ENCODE measurements at places on chromosomes 3 and 15.

DNA sequence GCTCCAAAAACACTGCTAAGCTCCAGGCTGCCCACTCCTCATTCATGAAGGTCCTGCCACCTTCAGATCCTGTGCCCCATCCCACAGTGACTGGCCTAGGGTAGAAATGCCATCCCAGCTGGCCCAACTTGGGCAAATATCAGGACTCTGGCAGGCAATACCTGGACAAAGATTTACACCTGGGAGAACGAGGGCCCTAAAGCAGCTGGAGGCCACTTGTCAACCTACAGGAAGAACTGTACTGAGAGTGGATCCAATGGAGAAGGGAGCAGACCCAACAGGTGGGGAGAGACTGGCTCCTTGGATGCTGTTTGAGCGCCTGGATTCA, 57.1 kb upstream of the GATA2 start:
- no peak for DNase-seq

DNA sequence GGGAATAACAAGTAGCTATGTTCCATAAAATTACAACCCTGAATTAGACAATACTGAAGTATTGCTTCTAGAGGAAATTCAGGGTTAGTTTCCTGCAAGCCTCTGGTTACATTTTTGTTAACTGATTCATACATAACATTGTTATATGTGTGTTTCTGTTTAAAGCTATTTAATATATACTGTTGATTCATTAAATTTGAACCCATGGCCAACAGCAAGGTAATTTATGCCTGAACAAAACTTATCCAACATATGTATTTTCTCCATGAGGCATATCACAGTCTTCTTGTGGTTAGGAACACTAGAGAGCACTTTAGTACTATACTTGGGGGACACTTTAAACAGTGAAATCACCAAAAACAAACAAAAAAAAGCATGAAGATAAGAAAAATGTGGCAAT, 47.7 kb upstream of the PTX3 start:
- no peak for DNase-seq

DNA sequence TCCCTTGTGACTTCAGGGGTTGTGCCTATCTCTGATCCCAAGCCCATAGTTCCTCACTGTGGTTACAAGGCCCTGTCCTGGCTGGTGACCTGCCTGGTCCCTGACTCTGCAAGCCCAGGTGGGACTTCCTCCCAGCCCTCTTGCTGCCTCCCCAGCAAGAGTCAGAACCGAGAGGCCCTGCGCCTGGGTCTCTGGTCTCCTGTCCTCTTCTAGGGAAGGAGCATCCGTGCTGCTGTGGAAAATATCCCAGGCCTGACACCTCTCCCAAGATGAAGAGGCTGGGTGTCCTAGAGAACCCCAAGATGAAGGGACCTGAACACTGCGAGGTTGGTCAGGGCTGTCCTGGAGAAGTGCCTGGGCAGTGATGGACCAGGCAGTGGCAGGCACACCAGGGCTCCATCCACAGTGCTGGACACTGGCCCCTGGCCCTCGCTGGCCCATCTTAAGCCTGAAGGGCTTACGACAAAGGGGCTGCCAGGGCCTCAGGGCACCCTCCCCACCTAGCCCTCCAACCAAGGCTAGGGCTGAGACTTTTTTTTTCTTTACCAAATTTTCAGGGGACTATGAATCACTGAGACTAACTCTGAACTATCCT, 32.7 kb downstream of the PTH1R start:
- no peak for DNase-seq

GRCh38 chr15:63453186-63453905, 51.0 kb upstream of the USP3 start:
- DNase-seq: no peak

Measured in NCI-H1436 treated with DMSO at 0.1 percent for 48 hours (cell line).